ENCODE measurements at places on chromosomes 6 and 20.

- no peak for DNase-seq
Observed at GRCh38 chr6:137165375-137166246, 7.8 kb downstream of the IL22RA2 start.

GRCh38 chr6:131116755-131117360 is 18.4 kb upstream of the AKAP7 start:
- DNase-seq = peak; percentile 56

DNA sequence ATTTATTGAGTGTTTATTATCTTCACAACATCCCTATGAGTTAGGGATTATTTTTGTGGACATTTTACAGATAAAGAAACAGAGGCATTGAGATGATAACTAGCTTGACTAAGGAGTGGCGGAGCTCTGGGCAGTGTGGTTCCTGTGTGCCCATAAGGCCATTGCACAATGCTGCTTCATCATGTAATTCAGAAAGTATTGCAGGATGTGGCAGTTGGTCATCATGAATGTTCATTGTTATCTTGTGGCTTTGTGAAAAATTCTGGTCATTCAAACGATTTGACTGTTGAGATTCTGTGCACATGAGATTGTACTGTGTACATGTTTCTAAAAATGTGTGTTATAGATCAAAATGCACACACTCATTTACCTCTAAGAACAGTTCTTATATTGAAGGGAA is 150.8 kb downstream of the ESR1 start:
- DNase-seq = no peak

GRCh38 chr20:36904690-36905089 is 28.8 kb downstream of the TLDC2 start:
- no peak for DNase-seq

DNA sequence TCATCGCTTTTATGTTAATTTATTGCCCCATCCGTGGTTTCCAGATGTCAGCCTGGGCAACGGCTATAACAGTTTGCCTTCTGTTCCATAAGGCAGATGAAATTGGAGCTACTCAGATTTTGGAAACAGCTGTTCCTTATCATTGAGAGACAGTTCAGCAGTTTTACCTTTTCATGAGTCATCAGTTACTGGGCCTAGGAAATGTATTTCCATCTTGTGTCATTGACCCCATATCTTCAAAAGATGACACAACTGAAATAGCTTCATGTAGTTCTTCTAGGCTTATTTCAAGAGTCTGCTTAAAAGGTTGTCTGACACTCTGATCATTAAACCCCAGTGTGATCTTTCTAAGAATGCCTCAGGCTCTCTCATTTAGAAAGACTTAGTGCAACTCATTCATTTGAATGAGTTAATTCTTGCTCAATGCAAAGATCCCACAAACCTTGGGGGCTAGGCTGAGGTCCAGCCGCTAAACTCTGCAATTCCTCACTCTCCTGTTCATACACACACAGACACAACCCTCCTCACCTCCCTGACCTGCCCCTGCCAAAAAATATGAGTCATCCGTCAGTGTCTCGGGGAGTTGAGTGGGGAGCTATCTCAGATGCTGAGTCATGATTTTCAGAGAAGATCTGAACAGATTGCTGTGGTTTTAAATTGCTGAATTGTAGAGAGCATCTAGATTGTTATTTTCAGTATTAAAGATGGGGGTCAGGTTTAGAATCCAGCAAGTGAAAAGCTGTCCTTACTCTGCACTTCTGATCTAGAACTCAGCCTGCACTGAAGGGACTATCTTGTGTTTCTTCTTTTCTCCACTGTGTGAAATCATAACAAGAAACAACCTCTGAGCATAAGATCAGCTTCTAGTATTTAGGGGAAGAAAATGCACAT is 61.8 kb downstream of the RPP40 start:
- DNase-seq = no peak

DNA sequence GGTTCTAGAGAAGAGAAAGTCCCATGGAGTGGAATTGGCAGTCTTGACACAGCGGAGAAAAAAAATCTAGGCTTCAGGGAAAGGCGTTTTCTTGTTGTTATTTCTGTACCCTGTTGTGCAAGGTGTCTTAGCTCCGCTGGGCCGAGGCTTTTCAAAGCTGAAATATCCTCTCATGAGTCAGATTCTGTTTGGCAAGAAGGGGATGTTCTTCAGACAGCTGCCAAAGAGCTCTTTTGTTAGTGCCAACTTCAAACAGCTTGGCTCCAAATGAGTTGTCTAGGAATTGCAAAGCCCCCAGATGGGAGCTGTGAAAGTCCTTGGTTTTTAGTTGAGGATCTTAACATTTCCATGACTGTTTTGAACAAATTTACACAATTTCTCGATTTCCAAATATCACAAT is 45.6 kb downstream of the LRRN4 start:
- DNase-seq = peak; percentile 30

DNA sequence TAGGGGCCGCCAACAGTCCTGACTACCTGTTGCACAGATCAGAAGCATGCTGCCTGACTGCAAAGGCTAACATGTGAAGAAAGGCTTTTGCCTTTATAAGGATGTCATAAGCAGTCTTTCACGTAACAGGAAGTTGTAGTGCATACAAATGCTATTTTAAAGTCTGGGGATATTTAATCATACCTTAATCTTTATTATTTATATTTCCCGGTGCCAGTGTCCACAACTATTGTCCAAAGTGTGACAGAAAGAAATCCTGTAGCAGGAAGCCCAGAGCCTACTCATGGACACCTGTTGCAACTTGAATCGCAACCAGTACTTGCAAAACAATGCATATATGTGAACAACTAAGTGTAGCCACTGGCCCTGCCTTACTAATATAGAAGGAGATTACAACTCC is 235.8 kb downstream of the ALDH8A1 start:
- no peak for DNase-seq

- no peak for DNase-seq
Observed at GRCh38 chr20:51360451-51361201, 181.9 kb downstream of the NFATC2 start.

GRCh38 chr6:46414398-46414797 is 76.9 kb downstream of the RCAN2 start:
- no peak for DNase-seq

- DNase-seq = no peak
Observed at GRCh38 chr6:163423696-163424095, 9.2 kb downstream of the QKI start.

DNA sequence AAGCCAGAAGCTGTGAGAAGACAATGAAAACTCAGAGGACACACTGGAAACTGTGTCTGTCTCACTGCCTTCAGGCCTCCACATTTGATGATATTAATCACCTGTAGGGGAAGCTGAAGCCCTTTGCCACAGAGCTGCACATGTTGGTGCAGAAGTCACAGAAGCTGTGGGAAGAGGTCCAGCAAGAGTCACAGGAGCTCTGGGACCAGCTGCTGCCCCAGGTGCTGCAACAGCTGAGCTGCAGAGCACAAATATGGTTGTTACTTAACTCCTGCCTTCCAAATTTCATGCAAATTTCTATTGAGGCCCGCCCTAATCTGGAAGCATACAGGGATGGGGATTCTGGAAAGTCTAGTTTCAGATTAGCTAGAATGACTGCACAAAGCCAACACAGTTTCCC is 169.3 kb downstream of the OGFRL1 start:
- no peak for DNase-seq

DNA sequence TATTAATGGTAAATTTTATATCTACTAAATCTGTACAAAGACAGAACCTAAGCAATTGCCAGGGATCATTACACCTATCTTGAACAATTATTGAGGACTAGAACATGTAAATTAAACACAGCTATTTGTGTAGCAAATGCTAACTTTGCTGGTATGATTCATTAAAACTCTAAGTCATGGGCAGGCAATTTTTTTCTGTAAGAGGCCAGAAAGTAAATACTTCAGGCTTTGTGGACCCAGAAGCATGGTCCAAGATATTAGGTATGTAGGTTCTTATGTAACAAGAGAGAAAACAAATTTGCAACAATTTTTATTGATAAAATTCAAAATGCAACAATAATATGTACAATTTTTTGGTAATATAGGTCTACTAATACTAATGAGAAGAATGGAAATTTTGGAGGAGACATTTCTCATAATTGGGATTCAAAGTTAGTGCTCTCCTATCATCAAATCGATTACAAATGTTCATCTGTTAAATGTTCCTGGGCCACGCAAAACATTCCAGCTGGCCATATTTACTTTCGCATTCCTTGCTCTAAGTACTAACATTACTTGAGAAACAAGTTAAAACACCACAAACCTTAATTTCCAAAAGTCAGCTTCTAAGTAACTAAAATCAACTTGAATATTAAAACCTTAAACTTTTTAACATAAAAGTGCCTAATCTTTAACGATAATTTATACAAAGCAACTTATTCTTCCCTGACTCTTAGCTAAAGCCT is 4.3 kb downstream of the TMEM30A start:
- DNase-seq = no peak

GRCh38 chr6:169048185-169048864 is 205.3 kb downstream of the THBS2 start:
- no peak for DNase-seq

GRCh38 chr6:47455533-47456209 is 21.9 kb upstream of the CD2AP start:
- DNase-seq = no peak

- no peak for DNase-seq
Observed at GRCh38 chr20:56625837-56626236, 3.3 kb upstream of the TFAP2C start.

- DNase-seq = no peak
Observed at GRCh38 chr6:15082708-15083107, 163.2 kb upstream of the JARID2 start.
